ENCODE measurements at places on chromosomes 12 and 14.
A peak's percentile ranks its signal among the peaks of the same experiment; 100 is the strongest.

DNA sequence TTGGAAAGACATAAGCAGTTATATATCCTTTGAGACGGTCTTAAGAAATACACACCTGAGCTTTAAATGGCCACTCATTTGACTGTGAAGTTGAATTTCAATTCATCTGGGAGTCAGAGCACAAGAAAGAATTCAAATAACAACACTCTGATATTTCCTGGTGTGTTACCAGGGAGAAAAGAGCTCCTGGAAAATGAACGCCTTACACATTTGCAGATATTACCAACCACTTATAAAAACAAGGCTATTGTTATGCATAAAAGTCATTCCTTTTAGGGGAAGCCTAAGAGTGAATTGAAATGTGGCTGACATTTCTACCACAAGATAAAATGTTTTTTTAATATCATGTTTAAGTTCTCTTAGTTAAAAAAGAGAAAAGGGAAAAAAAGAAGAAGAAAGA, 229.2 kb upstream of the PLEKHG7 start:
- DNase-seq, result no peak

- no peak for DNase-seq
Observed at GRCh38 chr12:66662729-66663128, 16.1 kb downstream of the GRIP1 start.

DNA sequence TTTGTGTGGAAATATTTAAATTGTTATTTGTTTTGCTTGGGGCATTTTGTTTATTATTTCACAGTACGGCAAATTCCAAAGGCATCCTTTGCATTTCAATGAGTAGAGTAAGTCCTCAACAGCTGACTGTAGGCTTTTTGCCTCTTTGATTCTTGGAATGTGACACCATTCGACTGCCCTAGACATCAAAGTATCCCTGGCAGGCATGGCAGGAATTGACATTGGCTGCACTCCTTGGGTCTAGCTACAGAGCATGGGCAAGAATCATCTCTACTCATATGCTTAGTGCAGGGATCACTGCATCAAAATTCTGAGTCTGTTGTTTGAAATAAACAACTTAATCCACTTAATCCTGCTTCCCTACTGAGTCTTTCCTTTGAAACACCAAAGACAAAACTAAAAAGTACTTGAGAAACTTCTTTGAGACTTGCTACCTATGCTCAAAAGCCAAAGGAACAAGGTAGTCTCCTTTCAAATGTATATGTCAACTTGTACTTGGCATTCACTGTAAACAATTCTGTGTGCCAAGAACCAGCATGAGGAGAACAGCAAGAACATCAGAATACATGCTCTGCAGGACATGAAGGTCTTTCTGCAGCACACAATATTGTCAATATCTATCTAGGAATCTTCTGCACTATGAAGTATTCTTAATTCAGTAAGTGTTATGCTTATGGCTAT, 1569.0 kb upstream of the FLRT2 start:
- no peak for DNase-seq

DNA sequence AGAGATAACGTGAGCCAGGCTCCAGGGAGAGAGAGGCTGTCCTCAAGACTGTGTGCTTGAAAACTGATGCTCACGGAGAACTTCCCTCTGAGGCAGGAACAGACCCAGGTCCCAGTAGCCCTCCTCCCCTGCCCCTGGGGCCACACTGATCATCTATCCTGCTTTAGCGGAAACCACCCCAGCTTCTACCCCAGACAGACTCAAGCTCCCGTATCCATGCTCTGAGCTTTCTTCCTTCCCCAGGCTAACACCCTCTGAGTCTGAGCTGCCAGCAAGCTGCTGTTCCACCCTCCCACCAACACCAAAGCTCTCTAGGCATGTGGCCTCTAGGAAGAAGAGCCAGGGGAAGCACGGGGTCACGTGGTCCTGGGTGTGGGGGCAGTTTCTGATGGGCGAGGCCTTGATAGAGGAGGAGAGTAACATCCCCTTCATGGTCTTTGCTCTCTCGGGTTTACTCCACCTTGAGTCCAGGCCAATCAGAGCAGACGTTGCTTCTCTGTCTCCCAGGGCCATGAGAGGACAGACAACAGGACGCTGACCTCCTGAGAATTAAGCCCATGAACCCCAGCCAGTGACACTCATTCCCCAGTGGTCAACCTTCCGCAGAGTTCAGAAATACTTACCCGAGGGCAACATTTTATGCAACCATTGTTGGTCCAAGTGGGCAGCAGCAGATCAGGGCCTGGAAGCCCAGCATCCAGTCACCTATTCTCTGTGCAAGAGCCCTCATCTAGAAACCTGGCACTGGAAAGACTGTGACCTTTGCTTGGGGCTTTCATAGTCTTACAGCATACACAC, 1.4 kb downstream of the PCK2 start:
- peak; percentile 62 for DNase-seq

GRCh38 chr12:65657635-65658034, 166.6 kb upstream of the HMGA2 start:
- no peak for DNase-seq

DNA sequence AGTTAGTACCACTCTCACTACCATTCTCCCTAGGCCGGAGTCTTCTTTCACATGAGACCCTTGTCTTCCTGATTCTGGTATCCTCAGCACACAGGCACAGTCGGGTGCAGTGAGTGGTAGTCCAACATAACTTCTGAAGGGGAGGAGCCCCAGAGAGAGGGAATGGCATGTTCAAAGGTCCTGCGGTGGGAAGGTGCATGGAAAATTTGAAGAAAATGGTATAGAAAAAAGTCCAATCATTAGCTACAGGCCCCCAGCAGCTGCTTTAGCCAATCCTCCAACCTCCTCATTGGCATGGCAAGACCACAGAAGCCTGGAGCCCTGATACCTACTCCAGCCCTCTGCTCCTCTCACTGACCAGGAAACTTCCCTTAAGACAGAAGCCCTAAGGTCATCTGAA, 96.6 kb downstream of the ZFP36L1 start:
- DNase-seq, result no peak

GRCh38 chr12:107207931-107208525, 114.7 kb upstream of the CRY1 start:
- DNase-seq, result no peak

DNA sequence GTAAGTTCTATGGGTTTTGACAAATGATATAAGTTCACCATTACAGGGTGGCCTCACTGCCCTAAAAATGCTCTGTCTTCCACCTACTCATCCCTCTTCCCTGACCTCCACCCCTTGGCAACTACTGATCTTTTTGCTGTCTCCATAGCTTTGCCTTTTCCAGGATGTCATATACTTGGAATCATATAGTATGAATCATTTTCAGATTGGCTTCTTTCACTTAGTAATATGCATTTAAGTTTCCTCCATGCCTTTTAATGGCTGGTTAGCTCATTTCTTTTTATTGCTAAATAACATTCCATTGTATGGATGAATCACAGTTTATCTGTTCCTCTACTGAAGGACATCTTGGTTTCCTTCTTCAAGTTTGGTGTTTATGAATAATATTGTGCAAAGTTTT, 14.0 kb upstream of the PEX5 start:
- DNase-seq, result no peak

DNA sequence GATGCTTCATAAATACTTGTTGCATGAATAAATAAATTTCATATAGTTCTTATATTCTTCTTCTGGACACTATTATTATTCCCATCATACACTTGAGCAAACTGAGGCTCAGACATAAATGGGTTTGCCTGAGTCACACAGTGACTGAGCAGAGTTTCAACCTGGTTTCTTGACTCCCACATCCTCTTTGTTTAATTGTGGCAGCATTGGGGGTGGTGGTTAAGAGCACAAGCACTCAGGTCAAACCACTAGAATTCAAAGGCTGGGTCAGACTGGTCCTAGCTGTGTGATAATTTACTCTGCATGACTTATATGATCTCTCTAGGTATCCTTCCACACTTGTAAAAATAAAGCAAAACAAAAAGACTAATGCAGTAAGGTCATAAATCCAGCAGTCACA, 274.9 kb upstream of the SRRM4 start:
- DNase-seq, result no peak

GRCh38 chr12:94147991-94148738, at the start of gene PLXNC1:
TSS of gene PLXNC1 (plus strand) at chr12:94148577. CDS start at chr12:94148972, 395 bp downstream.
- peak; percentile 71 for DNase-seq

- no peak for DNase-seq
Observed at GRCh38 chr14:59870277-59871165, at the start of gene RTN1. TSS of gene RTN1 (minus strand) at chr14:59870776. CDS start at chr14:59870630, 146 bp downstream.

GRCh38 chr12:85784096-85784720, 52.0 kb downstream of the RASSF9 start:
- no peak for DNase-seq

DNA sequence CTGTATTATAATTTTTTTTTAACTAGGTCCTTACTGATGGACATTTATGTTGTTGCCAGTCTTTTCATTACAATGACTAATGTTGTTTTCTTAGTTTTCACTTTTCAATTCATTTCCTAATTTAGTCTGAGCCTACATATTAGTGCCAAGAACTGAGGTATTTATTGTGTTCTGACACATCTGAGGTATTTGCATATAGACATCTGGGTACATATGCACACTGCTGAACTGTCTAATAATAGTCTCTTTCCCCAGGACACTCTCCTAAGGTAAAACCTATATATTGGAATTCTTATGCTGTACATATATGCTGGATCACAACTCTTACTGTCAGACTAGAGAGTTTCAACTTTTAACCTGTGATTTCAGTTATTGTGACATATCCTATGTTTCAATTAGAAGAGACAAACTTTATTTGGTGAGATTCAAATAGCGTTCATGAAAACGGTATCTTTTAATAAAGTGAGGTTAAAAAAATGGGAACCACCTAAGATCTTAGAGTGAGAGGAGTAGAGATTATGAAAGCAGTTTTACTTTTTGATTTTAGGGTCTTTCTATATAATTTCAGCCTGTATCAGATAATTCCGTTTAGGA, 263.2 kb downstream of the RAD51B start:
- DNase-seq, result no peak

- no peak for DNase-seq
Observed at GRCh38 chr14:49551569-49551968, 34.6 kb downstream of the RPS29 start.

DNA sequence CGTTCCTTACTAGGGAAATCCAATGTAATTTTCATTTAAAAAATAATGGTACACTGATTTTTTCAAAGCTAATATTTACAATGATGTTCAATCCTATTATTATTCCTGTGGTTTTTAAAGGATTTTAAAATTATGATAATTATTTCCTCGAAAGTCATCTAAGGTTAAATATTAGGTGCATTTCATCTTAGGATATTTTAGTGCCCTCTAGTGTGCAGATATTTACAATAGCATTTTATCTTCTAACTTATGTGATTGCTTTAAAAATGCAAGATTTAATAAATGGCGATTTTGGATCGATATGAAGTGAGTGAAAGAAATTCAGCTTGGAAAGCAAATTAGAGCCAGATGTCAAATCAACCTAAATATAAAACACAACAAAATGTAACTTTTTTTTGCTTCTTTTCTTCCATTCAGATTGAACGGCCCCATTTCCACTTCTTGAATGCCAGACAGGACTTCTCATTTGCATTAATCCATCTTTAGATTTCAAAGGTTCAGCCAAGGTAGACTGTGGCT, 293.5 kb downstream of the SLC6A15 start:
- no peak for DNase-seq

DNA sequence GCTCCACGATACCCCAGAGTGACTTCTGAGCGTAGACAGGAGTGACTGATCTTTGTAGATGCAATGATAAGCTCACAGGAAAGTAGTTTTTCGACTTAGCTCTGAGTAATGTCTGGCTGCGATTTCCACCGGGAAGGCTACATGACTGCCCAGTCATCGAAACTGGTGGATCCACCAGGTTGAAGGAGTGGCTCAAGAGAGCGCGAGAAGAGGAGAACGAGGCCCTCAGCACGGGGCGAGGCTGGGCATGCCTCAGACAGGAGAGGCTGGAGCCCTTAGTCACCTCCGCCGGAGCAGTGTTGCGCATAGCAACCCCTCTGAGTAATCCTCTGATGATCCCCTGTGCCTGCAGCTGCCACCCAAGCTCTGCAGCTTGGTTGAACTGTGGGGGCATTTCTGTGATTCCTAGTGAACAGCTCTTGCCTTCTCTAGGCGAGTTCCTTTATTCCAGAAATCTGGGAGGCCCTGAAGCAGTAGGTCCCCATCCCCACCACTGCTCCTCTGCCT, 25.6 kb downstream of the ELK3 start:
- no peak for DNase-seq

DNA sequence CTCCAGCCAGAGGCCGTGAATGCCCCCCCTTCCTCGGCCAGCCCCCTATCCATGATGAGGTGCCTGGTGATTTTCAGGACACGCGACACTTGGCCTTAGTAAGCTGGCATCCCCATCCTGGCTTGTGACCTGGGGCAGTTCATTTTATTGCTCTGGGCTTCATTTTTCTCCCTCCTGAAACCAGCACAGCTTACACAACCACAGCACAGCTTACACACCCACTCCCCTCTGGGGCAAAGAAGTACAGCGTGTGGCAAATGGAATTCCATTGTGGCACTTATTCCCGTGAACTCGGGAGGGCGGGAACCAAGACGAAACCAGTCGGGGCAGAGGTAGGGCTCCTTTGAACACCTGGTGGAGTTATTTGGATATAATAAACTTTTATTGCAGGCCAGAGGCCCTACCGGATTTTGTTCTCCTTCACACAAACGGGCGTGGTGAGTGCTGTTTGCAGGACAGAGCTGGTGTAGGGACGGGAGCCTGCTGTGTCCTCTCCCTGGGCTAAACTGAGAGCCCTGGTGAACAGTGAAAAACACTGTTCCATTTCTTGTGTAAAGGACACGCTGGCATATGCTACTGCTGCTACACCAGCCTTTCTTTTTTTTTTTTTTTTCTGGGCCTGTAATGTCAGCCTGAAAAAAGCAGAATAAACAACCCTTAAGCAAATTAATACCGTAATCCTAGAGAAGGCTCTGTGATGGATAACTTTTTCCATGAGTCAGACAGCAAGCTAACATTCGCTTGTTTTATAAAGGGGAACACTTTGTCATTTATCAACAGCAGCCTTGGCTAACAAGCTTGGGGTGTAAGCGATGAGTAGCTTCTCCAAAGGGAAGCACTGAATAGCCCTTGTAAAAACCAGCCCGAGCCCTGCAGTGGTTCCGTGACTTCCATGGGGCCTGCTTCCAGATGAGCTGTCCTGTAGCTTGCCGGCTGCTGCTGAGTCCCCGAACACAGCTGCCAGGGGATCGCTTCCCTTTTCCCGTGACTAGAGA, 29.3 kb downstream of the CD9 start:
- no peak for DNase-seq

- DNase-seq, result no peak
Observed at GRCh38 chr12:879641-880040, 69.9 kb downstream of the RAD52 start.

All from activated naive CD4-positive, alpha-beta T cell treated with anti-CD3 and anti-CD28 coated beads, Interleukin-2, amount 50 U/mL, for 16 hours (primary cell).